ENCODE measurements at places on chromosomes 12 and 14. TPM values are rescaled to one million over a fixed set of nuclear protein-coding genes. Genes with fewer than 3 reads are reported as not detected.

TPH2 gene
- not detected for total RNA-seq

STAB2 gene
- not detected for total RNA-seq

ERBB3 gene
- 1.1 TPM for total RNA-seq

DCAF4 gene
- 21.5 TPM for total RNA-seq

CCDC177 gene
- not detected for total RNA-seq

DBX2 gene
- total RNA-seq = not detected

CLEC14A gene
- not detected for total RNA-seq

DNA sequence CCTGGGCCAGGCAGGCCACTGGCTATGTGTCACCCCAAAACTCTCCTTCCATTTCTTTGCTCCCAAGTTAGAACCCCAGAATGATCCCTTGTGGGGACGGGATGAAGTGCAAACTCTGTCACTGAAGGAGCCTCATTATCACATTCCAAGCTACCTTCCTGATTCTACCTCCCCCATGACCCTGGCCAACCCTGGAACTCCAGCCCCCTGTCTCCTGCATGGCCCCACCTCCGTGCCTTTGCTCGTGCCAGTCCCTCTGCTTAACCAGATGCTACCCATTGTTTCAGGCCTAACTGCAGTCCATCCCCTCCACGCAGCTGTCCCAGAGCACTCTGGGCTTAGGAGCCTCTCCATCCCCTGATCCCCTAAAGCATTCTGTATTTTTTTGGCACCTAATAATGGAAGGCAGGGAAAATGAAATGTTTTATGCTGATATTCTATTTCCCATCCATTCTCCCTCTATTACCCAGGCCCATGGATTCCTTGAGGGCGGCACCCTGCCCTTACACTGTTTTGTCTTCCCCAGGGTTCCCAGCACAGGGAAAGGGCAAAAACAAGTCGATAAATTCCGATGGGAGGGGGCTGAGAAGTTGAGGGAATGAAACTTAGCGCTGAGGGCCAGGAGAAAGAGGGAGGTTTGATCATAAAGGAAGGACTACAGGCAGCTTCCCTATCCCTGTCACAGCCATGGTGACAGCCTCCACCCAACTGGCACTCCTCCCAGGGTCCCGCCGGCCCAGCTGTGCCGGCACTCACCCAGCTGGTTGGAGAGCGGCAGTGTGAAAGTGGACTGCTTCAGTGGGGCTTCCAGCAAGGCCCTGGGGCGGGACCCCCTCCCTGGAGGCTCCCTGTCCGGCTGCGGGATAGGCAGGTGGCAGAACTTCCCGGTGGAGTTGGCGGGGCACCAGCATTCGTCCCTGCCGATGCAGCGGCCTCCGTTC is 58.1 kb downstream of the ISCA2 start:
- no peak for DNase-seq

- no peak for DNase-seq
Measured at GRCh38 chr12:79534029-79534867, 156.5 kb downstream of the PAWR start.

DNA sequence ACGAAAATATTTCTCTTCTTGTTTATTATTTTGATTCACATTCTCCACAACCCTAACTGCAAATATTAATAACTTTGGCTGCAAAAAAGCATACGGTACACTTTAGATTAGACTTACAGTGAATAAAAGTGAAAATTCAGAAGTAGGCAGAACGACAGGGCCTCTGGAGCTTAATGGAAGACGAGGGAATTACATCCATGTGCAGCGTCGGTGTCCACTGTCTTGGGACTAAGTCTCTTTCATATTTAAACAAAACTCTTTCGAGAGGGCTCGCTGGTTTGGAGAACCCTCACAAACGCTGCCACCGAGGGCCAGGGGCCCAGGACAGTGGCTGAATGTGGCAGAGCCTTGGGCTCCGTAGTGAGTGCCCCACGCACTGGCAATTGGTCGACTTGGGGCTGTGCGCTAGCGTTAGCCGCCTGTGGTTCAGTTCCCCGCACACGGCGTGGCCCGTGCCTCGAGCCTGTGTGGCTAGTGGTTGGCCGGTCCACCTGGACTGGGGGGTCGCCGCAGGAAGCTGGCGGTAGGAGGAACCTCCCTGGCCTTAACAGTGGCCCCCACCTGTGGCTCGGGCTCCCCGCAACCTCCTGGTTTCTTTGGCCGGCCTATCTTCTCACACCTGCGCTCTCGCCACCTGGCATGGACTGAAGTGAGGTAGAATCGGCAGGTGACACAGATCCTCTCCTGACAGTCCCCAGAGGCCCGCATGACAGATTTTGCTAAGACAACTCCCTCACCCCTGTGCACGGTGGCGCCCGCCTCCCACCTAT is 739 bp upstream of the PAX9 start:
- DNase-seq = no peak

DNA sequence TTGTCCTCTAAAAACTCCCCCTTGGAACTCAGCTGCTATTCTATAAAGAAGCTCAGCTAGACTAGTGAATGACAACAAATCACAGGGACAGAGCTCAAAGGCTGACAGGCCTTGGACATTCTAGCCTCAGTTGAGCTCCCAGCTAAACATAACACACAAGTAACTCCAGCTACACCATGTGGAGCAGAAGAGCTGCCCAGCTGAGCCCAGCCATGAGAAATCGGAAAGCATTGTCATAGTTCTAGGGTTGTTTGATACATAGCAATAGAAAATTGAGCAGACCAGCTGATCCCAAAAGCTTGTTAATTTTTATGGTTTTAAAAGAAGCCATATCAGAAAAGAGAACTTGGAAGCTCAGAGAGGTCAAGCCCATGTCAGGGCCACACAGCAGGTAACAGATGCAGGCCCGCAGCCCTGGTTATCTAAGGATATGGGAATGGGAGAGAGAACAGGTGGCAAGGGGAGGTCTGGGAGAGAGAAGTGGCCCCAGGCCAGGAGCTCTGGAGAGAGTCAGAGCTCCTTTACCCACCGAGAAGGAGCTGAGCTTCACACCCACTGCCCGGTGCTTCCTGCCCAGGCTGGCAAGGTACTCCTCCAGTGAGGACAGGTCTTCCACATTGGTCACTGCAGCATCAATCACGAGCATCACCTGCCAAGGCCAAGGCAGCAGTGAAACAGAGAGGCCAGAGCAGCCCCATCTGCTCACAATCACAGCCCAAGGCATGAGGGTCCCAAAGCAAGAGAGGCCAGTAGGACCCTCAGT is 2.9 kb downstream of the NGB start:
- DNase-seq = no peak

DNA sequence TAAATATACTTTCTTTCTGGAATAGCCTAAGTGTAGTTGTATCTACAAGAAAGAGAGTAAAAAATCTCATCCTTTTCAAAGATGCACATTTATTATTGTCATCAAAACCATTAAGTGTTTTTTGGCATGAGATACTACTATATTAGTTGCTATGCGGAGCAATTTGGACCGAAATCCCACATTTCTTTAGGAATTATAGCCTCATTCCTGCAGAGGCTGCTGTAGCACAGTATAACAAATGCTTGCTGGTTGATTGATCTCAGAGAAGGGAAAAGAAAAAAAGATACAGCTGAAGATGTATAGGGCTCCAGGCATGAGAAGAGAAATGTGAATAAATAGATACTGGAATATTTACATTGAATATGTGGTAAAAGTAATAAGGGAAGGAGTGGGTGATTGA is 36.0 kb downstream of the RHOJ start:
- no peak for DNase-seq

GRCh38 chr12:13956060-13956590 is 25.3 kb downstream of the GRIN2B start:
- DNase-seq = no peak

DNA sequence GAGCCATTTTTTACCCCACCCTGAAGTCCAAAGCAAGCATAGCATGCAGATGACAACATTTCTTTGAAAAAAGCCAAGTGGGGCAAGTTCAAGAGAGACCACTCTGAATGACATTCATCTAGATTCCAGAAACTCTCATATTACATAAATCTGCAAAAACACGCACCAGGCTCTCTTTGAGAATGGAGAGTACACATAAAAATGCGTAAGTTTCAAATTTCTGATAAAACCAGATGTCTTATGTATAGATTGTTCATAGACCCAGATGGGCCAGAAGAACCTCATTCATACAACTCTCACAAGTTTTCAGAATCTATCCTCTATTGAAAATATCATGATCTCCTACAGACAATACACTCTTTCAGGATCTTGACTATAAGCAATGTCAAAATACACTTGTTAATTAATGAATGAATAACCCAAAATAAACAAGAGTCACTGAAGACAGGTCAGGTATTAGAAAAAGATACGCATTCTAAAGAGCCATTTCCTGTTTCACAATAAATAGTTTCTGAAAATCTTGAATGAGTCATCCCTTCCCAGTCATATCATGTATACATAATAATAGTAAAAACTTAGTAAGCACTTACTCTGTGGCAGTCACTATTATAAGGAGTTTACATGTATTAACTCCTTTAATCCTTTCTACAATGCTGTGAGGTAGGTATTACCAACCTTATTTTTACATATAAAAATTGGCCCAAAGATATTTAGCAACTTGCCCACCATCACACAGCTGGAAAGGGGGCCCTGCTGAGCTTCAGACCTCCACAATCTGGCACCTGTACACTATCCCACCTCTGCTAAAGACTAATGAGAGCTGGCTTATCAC is 72.0 kb downstream of the PPP2R5E start:
- peak; percentile 49 for DNase-seq

DNA sequence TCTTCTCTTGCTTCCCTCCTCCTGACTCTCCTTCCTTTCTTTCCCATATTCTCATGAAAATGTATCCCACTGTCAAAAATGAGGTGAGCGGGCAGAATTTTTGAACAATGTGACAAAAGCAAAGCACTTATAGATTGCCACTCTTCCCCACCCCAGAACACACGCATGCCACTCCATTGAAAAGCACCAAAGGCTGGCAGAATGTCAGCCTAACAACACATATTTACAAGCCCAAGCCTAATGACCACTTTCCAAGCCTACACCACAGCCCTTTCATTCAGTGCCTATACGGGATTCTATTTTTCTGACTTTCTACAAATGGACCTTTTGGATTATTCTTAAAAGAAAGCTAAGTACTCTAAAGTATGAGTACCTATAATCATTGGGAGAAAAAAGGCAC is 62.9 kb upstream of the METAP2 start:
- DNase-seq = no peak

DNA sequence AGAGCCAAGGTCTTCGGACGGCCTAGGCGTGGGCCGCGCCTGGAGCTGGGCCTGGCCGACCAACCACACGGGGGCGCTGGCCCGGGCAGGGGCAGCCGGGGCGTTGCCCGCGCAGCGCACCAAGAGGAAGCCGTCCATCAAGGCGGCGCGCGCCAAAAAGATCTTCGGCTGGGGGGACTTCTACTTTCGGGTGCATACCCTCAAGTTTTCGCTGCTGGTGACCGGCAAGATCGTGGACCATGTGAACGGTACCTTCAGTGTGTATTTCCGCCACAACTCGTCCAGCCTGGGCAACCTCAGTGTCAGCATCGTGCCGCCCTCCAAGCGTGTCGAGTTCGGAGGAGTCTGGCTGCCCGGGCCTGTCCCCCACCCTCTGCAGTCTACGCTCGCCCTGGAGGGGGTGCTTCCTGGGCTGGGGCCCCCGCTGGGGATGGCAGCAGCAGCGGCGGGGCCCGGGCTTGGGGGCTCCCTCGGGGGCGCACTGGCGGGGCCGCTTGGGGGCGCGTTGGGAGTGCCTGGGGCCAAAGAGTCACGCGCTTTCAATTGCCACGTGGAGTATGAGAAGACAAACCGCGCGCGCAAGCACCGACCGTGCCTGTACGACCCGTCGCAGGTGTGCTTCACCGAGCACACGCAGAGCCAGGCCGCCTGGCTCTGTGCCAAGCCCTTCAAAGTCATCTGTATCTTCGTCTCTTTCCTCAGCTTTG is 4.4 kb upstream of the SHMT2 start:
- no peak for DNase-seq

GRCh38 chr12:132345561-132346200 is 16.3 kb upstream of the GALNT9 start:
- no peak for DNase-seq

DNA sequence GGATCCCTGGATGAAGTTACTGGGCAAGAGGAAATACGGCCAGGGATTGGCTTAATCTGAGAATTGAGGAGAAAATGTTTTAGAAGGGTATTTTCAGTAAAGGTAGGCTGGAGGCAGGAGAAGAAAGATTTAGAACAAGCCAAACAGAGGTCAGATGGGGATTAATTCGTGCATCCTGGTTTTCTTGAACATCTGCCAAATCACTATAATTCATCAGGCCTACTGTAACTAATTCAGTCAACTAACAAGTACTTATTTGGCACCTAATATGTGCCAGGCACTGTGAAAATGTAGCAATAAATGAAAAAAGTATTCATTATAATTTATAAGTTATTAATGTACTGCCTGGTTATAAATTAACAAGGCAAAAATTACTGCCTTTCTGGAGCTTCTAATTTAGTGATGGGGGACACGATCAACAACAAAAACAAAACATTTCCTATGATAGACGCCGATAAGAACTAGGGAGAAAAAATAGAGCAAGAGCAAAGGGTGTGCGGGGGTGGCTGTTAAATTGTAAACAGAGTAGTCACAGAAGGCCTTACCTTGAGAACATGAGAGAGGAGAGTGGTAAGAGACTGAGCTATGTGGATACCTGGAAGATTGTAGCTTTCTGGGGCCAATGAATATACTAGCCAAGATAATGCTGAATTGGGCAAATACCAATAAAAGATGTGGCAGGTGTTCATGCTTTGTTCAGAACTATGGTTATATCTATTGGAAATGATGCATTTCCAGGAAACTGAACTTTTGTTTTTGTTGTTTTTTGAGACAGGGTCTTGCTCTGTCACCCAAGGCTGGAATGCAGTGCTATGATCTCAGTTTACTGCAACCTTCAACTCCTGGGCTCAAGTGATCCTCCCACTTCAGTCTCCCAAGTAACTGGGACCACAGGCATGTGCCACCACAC is 34.0 kb downstream of the DUSP16 start:
- DNase-seq = no peak

- no peak for DNase-seq
Measured at GRCh38 chr12:90959032-90959431, 4.1 kb upstream of the CCER1 start.

DNA sequence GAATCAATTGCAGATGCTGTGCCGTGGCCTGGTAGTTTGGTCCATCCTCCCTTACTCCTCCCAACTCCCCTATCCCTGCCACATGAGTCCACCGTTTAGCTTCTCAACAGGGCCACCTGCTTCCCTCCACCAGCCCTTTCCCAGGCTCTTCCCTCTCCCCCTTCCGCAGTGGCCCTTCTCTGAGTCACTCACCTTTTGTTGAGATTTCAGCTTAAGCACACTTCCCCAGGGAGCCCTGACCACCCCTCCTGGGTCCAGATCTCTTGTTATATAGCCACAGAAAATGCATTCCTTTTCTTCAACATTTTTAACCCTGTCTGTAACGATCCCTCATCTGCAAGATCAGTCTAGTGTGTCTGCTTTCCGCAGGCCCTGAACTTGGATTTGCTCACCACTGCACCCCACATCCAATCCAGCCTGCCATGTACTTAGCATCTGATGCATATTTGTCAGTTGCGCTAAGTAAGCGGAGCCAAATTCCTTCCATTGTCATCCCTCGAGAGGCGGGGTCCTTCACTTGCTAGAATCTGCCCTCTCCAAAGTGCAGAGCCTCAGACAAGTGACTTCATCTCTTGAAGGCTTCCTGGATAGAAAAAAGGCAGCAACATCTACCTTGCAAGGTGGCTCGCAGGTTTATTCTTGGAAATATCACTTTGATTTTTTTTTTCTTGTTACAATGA is 41.1 kb downstream of the TMEM63C start:
- DNase-seq = no peak

GRCh38 chr14:79284621-79285020 is 926.7 kb downstream of the DIO2 start:
- DNase-seq = no peak
